M059J (cell line): ENCODE measurements at places on chromosomes 7 and 10. TPM values are rescaled to one million over a fixed set of nuclear protein-coding genes. Genes with fewer than 3 reads are reported as not detected.
A peak's percentile ranks its signal among the peaks of the same experiment; 100 is the strongest.

The FFAR4 gene
- total RNA-seq, result not detected in 2 replicates

The PDK4 gene
- total RNA-seq, result 0.30 and 1.1 TPM in 2 replicates

The CCDC7 gene
- total RNA-seq, result 1.1 and 1.8 TPM in 2 replicates

The MYOF gene
- 80.3 and 128 TPM in 2 replicates for total RNA-seq

The MEIG1 gene
- not detected in 2 replicates for total RNA-seq

The PCGF6 gene
- total RNA-seq, result 16.8 and 26.6 TPM in 2 replicates

The DNAJC12 gene
- 2.4 and 3.4 TPM in 2 replicates for total RNA-seq

The FAM53B gene
- 7.7 and 16.7 TPM in 2 replicates for total RNA-seq

The MBL2 gene
- 0.02 TPM in 1 of 2 replicates, not detected in the other for total RNA-seq

The PLCE1 gene
- total RNA-seq, result 2.3 and 3.4 TPM in 2 replicates

The PDE6C gene
- total RNA-seq, result not detected in 2 replicates

The CHAT gene
- not detected in 2 replicates for total RNA-seq

The STAM gene
- total RNA-seq, result 15.5 and 18.4 TPM in 2 replicates

GRCh38 chr10:79487296-79488194, 24.8 kb upstream of the EIF5AL1 start:
- peak; percentile 65 for DNase-seq

GRCh38 chr7:42978496-42978895, 46.3 kb downstream of the MRPL32 start:
- DNase-seq, result no peak

DNA sequence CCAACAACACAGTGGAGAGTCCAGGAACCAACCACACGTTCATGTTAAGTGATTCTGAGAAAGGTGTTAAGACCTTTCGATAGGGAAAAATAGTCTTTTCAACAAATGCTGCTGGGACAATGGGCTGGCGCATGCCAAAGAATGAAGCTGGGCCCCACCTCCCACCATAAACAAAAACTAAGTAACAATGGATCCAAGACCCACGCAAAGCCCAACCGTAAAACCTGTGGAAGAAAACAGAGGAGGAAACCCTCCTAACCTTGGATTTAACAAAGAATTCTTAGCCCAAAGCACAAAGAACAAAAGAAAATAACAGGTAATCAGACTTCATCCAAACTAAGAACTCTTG, 272.8 kb downstream of the ELFN1 start:
- no peak for DNase-seq

DNA sequence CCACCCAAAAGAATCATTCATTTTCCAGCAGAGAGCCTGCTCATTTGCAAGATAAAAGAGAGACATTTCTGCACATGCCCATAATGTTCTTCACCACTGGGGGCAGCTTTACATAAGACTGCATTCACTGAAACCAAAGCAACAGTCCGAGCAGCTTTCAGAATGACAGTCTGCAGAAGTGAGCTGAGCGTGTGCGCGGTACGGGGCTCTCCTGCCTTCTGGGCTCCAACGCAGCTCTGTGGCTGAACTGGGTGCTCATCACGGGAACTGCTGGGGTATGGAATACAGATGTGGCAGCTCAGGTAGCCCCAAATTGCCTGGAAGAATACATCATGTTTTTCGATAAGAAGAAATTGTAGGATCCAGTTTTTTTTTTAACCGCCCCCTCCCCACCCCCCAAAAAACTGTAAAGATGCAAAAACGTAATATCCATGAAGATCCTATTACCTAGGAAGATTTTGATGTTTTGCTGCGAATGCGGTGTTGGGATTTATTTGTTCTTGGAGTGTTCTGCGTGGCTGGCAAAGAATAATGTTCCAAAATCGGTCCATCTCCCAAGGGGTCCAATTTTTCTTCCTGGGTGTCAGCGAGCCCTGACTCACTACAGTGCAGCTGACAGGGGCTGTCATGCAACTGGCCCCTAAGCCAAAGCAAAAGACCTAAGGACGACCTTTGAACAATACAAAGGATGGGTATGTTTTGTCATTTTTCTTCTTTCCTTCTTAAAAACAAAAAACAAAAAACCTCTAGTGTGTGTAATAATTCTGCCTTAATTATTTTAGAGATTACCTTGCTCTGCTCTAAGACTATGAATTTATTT, at the start of gene LRRTM3:
Gene LRRTM3 (plus strand): TSS at position 141 of the 820 bp plus-strand sequence.
- DNase-seq, result peak; percentile 66

- no peak for DNase-seq
These were observed 8.4 kb upstream of the CH25H start for GRCh38 chr10:89215511-89215910.

- peak; percentile 31 for DNase-seq
These were observed 575.6 kb downstream of the KIF20B start for GRCh38 chr10:90276894-90277475.

GRCh38 chr7:96009148-96009547, 236.8 kb downstream of the DYNC1I1 start:
- no peak for DNase-seq

GRCh38 chr7:39527951-39528350, 38.3 kb upstream of the YAE1 start:
- DNase-seq, result peak; percentile 6

DNA sequence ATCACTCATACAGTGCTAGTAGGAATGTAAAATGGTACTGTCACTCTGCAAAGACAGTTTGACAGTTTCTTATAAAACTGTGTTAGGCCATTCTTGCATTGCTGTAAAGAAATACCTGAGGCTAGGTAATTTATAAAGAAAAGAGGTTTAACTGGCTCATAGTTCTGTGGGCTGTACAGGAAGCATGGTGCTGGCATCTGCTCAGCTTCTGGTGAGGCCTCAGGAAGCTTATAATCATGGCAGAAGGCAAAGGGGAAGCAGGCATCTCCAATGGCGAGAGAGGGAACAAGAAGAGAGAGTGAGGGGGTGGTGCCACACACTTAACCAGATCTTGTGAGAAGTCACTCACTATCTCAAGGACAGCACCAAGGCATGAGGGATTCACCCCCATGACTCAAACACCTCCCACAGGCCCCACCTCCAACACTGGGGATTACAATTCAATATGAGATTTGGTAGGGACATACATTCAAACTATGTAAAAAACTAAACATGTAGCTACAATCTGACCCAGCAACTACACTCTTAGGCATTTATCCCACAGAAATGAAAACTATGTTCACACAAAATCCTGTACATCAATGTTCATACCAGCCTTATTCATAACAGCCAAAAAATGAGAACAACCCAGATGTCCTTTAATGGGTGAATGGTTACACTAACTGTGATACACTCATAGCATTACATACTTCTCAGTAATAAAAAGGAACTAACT, 5.0 kb downstream of the ALDH18A1 start:
- no peak for DNase-seq

- peak; percentile 19 for DNase-seq
These were observed 243.2 kb upstream of the TMEM229A start for GRCh38 chr7:124276005-124276622.

GRCh38 chr7:70665997-70666396, 465.9 kb upstream of the GALNT17 start:
- no peak for DNase-seq

DNA sequence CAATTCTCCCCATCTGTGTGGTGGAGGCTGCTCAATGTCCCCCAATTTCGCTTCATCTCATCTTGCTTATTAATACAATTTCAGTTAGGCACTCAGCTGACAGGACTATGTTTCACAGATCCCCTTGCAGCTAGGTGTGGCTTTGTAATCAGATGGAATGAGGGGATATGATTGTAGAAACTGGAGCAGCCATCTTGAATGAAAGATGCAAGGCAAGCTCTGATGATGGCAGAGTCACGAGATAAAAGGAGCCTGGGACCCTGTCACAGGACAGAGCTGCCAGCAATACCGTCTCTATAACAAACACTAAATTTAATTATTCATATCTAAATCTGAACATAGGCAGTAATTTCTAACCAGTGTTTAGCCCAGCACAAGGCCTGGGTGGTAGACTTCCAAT, 991 bp upstream of the DLD start:
- DNase-seq, result no peak

DNA sequence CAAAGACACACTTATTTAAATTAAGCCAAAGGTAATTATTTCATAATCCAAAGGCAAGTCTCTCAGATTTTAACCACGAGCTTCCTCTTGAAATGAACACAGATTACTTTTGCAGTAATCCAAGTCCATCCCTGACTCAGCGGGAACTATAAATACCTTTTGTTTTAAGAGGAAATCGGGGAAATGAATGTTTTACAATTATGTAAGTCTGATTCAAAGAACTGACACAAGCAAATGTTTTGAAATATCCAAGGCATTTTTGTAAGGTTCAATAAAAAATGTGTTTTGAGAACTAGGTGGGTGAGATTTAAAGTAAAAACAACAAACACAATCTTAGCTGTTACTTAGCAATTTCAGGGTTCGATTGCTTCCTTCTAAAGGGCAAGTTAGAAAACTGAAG, 179.8 kb upstream of the ASAH2 start:
- peak; percentile 50 for DNase-seq

GRCh38 chr10:113427236-113427735, 125.6 kb upstream of the HABP2 start:
- DNase-seq, result no peak

- no peak for DNase-seq
These were observed 102.1 kb downstream of the OSBPL3 start for GRCh38 chr7:24877790-24878311.

- peak; percentile 35 for DNase-seq
These were observed 63.5 kb downstream of the FAM204A start for GRCh38 chr10:118278649-118279048.

- DNase-seq, result no peak
These were observed 154.5 kb upstream of the KLF14 start for GRCh38 chr7:130888468-130888867.

- peak; percentile 18 for DNase-seq
These were observed 29.2 kb upstream of the AP5Z1 start for GRCh38 chr7:4745971-4746919.

DNA sequence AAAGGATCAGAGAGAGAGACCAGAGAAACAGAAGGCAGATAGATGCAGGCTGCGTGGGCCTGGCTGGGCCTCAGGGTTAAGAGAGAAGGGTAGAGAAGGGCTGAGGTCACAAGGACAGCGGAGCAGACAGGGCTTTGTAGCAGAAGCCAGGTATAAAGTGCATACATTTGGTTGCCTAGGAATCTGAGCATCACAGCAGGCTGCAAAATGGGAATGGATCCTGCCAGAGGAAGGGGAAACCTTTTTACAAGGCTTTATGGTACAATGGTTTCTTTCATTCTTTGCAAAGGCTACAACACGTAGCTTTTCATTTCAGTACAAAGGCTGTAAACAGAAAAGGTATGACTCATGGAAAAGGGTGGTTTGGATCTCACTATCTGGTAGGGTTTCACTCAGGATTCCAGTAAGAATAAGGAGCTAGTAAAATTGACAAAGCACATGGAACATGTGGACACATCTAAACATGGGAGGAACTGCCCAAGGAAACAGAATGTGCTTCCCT, 275.1 kb downstream of the DOCK4 start:
- peak; percentile 84 for DNase-seq

DNA sequence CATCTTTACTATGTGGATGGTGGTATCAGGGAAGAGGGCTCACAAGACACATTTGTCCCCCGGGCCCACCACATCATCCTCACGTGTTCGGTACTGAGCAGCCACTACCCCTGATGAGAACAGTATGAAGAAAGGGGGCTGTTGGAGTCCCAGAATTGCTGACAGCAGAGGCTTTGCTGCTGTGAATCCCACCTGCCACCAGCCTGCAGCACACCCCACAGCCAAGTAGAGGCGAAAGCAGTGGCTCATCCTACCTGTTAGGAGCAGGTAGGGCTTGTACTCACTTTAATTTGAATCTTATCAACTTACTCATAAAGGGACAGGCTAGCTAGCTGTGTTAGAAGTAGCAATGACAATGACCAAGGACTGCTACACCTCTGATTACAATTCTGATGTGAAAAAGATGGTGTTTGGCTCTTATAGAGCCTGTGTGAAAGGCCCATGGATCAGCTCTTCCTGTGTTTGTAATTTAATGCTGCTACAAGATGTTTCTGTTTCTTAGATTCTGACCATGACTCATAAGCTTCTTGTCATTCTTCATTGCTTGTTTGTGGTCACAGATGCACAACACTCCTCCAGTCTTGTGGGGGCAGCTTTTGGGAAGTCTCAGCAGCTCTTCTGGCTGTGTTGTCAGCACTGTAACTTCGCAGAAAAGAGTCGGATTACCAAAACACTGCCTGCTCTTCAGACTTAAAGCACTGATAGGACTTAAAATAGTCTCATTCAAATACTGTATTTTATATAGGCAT, 9.1 kb upstream of the CSGALNACT2 start:
- DNase-seq, result peak; percentile 93

- no peak for DNase-seq
These were observed 6.0 kb downstream of the LIPN start for GRCh38 chr10:88765816-88766215.

DNA sequence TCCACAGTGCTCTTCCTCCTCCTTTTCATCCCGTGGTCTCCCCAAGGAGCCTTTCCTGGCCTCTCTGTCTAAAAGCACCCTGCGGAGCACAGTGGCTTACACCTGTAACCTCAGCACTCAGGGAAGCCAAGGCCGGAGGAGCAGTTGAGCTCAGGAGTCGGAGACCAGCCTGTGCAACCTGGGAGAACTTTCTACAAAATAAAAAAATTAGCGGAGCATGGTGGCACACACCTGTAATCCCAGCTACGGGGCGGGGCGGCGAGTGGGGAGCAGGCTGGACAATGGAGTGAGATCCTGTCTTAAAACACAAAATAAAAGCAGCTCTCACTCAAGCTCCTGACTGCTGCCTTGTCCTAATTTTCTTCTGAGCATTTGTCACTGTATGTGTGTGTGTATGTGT, 1.4 kb upstream of the COBL start:
- DNase-seq, result no peak

GRCh38 chr10:119285495-119286267, 78.3 kb downstream of the GRK5 start:
- no peak for DNase-seq

DNA sequence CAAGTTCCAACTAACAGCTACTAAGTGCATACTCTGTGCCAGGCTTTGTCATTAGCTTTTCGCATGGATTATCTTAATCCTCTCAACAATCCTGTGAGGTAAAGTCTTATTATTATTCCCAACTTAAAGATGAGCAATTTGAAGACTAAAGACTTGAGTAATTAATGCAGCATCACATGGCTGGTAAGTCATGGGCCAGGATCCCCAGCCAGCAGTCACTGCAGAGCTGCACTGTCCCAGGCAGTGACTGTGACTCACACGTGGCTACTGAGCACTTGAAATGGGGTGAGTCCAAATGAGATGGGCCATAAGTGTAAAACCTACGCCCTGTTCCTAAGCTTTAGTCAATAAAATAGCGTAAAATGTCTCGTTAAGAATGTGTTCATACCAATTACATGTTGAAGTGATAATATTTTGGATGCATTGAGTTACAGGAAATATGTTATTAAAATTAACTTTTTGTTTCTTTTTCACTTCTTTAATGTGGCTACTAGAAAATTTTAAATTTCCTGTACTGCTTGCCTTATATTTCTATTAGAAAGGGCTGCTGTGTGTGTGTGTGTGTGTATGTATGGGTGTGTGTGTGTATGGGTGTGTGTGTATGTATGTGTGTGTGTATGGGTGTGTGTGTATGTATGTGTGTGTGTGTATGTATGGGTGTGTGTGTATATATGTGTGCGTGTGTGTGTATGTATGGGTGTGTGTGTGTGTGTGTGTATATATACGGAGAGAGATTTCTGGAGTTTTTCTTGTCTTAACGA, 756.3 kb downstream of the AUTS2 start:
- DNase-seq, result peak; percentile 8
